RCC 7860 (cell line): ENCODE measurements at places on chromosomes 4 and X.
A peak's percentile ranks its signal among the peaks of the same experiment; 100 is the strongest.

DNA sequence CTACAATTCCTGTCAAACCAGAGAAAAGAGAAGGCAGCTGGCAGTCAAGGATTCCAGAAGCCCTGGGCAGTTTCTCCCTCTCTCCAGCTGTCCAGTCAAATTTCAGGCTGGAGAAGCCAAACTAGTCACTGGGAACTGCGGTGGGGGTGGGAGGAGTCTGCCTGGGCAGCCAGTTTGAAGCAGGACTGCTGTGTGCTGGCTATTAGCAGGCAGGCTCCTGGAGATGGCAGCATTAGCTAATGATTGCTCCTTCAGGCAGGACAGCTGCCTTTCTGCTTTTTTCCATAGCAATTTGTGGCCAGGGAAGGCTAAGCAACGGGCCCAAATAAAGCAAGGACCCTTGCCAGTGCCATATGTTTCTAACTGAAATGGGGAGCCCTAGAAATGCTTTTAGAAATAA is 44.7 kb upstream of the FGF13 start:
- no peak for DNase-seq

- no peak for DNase-seq
Observed at GRCh38 chrX:107804427-107804826, 21.2 kb upstream of the MID2 start.

DNA sequence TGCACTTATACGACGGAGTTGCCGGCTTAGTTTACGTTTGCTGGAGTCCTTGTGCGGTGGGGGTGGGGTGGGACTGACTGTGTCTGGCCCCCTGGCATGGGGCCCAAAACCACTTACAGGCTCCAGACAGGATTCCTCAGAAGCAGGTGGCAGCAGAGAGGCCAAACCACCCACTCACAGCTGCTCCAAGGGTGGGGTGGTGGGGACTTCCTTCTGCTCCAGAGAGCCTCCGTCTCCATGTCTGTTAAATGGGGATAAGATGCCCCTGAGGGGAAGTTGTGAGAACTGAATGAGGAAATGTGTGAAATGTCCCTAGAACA is 36.7 kb downstream of the PSAPL1 start:
- no peak for DNase-seq

GRCh38 chr4:39032218-39033085 is at the start of gene TMEM156:
TSS of gene TMEM156 (minus strand) at chr4:39032409. CDS start at chr4:39032313, 96 bp downstream.
- DNase-seq: peak; percentile 46

GRCh38 chr4:86530183-86530582 is 63.9 kb upstream of the PTPN13 start:
- no peak for DNase-seq

- DNase-seq: no peak
Observed at GRCh38 chr4:856225-856901, 30.4 kb upstream of the CPLX1 start.

DNA sequence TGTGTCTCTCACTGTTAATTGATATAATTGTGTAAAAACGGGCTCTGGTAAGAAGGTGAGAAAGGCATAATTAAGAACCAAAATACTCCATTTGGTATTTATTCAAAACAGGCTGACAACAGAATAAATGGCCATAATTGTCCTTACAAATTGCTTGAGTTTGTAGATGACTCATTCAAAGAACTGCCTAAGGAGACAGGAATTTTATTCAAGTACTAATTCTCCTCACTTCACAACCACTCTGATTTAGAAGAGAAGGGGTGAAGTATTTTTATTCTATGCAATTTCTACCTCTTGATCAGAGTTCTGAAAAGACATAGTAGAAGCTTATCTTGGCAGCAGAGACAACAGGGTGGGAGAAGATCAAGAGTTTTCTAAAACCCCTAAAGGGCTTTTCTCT is 43.1 kb downstream of the ATP11C start:
- no peak for DNase-seq

DNA sequence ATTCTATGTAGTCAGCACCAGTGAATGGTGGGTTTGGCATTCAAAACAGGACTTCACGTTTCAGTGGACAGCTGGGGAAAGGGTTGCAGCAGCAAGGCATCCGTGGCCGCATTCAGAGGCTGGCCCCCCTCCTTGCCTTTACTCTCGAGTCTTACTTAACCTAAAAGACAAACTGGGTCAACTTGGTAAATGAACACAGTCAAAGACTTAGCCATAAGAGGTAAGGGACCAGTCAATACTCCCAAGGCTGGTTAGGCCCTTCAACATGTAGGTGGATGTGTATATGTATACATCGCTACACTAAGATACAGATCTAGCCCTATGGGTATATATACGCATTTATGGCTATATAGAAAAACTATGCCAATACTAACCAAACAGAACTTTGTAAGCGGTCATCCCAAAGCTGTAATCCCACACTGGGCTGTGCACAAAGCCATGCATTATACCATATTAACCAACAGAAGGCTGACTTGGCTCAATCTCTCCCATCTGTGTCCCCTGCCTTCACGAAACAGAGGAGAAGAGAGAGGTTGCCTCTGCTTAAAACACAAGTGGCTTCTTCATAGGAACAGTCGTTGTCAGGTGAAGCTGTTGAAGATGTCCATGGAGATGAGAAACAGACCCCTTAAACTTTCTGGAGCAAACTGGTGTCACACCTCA is 61.9 kb downstream of the TSC22D3 start:
- DNase-seq: no peak

DNA sequence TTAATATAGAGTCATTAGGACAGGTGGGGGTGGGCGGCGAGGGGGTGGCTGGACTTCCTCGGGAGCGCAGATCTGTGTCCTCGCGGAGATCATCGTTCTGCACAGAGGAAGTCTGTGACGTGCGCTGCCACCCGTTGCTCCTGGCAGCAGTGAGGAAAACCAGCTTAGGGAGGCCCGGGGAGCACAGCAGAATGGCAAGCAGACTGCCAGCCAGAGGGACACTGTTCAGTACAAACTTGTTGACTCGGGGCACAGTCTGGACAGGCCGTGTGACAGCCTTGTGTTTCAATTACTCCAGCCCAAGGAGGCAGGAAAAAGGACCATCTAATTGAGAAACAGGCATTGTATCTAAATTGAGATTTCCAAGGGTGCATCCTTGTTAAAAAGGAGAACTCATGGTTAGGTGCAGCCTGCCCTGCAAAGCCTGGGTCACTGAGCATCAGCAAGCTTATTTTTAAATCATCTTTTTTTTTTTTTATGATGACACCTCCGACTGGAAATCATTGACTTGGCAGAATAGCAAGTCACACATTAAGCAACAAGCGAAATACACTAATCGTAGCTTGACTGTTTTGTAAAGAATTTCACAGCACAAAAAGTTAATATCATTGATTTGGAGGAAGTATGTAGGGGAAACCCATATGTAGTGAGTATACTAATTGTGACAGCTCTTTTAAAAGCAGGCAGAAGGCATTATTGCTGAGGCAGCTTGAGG is 512.0 kb upstream of the FAT1 start:
- no peak for DNase-seq
